ENCODE measurements at places on chromosomes 1 and 21.

- DNase-seq = no peak
Observed at GRCh38 chr21:19853709-19854575, 1144.3 kb upstream of the NCAM2 start.

DNA sequence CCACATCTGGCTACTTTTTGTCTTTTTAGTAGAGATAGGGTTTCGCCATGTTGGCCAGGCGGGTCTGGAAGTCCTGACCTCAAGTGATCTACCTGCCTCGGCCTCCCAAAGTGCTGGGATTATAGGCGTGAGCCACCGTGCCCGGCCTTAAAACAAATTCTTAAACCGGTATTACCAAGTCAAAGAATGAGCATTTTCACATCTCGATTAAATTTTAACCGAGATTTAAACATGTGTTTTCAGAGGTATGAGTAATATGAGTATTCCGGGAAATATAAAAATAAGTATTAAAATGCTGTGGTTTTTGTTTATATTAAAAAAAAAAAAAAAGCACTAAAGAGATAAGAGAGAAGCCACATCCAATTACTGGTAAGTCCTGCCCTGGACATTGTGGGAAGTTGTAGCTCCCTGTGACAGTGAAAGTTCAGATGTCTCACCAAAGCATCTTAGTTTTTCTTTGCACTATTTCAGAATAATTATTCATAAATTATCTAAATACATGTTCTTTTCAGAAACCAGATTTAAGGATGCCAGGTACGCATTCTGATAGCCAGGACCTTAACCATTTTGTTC is 24.9 kb downstream of the ZNF281 start:
- no peak for DNase-seq

- no peak for DNase-seq
Observed at GRCh38 chr1:182488803-182489202, 38.9 kb downstream of the RGSL1 start.

- no peak for DNase-seq
Observed at GRCh38 chr1:156055281-156056048, 883 bp downstream of the LAMTOR2 start.

- DNase-seq = no peak
Observed at GRCh38 chr1:205967554-205968335, 24.5 kb upstream of the SLC26A9 start.

- DNase-seq = no peak
Observed at GRCh38 chr1:238340989-238341388, 450.3 kb upstream of the ZP4 start.

GRCh38 chr1:240188139-240188538 is 96.5 kb downstream of the FMN2 start:
- no peak for DNase-seq

GRCh38 chr1:59482986-59483385 is 186.1 kb downstream of the FGGY start:
- DNase-seq = no peak

All from KG1 (cell line).